ENCODE measurements at places on chromosomes 4 and X. TPM values are rescaled to one million over a fixed set of nuclear protein-coding genes. Genes with fewer than 3 reads are reported as not detected.

The ABLIM2 gene
- total RNA-seq: 31.9 TPM

- no peak for DNase-seq
These were observed 7.7 kb upstream of the HAND2 start for GRCh38 chr4:173537613-173538147.

DNA sequence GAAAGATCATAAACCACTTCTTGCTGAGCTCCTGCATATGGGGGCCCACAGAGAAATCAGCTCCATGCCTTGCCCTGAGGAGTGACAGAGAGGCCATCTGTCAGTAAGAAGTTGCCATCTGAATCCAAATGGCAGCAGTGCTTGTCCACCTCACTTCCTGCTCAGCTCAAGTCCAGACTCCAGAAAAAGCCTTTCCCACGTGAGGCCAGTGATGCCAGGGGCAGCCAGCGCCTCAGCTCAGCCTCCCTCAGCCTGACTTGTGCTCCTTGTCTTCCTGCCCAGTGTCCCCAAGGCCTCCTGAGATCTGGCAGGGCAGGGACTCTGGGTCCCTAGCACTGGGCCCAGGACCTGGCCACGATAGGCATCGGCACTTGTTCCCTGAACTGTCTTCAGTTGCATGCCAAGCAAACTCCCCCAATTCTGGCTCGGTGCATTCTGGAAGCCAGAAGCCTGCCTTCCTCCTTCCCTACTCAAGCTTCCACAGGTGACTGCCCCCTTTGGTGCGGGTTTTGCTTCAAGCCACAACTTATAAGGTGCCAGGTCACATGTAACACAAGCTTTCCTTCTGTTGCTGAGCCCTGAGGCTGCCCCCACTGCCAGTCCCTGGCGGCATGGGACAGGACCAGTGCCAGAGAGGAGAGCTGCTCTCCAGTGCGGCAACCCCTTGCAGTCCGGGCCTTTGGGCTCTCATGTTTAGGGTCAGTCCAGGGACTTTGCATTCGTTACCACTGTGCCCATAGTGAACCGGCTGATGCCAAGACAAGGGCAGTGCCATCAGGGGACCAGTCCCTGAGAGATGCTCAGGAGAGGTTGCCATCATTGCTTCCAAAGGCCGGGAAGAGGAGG is 2.2 kb downstream of the ZNF185 start:
- no peak for DNase-seq

The SCD5 gene
- total RNA-seq: 27.6 TPM

DNA sequence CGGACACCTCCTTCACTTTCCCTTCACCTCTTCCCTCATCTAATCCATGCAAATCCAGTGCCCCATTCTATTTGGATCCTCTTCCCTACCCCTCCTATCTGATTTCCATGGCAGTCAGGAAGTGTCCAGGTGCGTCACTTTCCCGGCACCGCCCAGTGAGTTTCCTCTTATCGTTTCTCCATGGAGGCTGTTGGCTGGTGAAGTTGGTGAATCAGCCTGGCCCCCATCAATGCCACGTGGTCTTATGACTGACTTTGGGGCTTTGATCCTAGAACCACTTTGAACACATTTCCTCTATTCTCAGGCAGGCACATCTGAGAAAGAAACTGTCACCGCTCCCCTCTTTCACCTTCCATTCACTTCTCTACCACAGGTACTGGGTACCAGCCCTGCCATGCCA is 137.8 kb downstream of the CEP135 start:
- no peak for DNase-seq

The AMBN gene
- not detected for total RNA-seq

The AFM gene
- not detected for total RNA-seq

- DNase-seq: no peak
These were observed 1008.4 kb upstream of the AGA start for GRCh38 chr4:178450614-178451013.

- DNase-seq: no peak
These were observed 261.9 kb downstream of the CBLL2 start for GRCh38 chrX:22534643-22535042.

The GYPE gene
- total RNA-seq: not detected
